Fibroblast of skin of left quadriceps (primary cell): ENCODE measurements at places on chromosomes 7 and 10.

- no peak for DNase-seq
These were observed 228.9 kb upstream of the TCF7L2 start for GRCh38 chr10:112721080-112721698.

DNA sequence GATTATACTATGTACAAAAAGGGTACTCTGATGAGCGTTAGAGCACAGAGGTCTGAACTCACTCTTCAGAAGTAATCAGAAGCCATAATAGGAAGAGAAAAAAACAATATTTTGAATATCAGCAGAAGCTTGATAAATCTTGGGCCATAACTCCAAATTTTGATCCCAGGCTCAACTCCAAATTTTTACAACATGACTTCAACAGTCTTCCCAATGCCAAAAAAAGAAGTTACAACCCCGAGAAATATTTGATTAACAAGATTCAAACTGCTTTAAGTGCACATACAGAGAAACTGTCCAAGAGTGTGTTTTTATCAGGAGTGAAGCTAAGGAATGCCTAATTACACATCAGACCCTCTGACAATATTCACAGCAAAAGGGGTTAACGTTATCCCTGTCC lies 7.5 kb downstream of the MPP7 start:
- DNase-seq = no peak

DNA sequence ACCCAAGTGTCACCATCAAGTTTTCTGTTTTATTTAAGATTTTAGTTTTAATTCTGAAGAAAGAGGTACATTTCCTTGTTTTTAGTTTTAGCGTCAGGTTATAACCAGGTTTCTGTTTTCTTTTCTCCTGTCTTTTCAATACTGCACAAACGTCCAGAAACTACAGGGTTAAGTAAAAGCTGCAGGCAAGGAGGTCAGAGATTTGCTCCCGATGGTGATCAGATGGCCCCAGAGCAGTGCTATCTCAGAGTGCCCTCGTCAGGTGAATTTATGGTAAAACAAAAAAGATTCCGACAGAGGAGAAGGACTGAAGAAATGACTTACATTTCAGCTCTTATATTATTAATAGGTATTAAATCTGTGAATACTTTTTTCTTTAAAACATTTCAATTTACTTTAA lies 128.2 kb downstream of the STRA8 start:
- DNase-seq = no peak

GRCh38 chr10:63286754-63287264 lies 153.7 kb downstream of the NRBF2 start:
- no peak for DNase-seq

GRCh38 chr10:102540023-102540422 lies 36.3 kb downstream of the SUFU start:
- DNase-seq = no peak

DNA sequence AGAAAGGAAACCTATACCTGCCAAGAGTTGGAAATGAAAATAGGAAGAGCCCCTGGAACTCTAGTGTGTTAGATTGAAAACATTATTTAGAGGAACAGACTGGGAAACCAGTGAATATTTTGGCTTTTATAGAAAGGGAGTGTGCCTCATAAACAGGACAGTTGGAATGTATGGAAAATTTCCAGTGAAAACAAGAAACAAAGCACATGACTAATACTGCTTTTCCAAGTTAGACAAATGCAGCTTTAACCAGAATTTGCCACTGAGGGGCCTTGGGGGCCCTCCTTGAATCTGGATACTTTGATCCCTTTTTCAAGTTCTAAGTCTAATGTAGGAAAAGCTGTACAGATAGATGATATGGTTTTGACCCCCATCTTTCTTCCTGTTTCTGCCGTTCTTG lies 21.2 kb downstream of the ITGB8 start:
- DNase-seq = peak; percentile 37

GRCh38 chr7:100599911-100600729 lies 2.0 kb upstream of the PCOLCE start:
- DNase-seq = no peak

DNA sequence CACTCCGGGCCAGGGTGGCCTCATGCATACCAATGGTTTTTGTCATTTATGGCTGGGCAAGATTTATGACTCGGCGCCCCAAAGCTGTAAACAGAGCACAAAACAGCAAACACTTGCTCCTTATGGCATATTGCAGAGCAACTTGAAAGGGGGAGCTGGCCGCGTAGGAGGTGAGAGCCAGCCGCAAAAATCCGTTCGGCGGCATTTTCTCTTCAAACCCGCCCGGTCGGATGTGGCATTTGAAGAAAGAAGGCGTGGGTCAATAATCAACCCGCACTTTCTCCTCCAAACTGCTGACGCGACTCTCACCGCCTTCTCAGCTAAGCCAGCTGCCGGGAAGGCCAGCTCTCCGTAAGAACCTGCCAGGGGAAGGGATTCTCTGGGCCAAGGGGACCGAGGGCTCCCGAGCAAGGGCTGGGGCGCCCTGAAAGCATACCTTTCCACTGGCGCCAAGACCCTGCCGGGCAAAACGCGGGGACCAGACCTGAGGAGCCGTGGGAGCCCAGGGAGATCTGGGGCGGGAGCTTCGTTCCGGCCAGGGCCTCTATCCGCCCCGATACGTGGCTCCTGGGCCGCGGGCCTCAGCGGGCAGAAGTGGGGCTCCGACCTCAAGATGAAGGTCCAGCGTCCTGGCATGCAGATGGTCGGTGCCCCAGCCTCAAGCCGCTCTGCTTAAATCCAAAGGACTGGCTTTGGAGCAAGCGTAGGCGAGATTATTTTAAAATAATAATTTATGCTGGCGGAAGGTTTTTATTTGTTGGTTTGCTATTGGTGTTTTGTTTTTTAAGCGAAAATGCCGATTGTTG lies 12.9 kb upstream of the HOXA2 start:
- DNase-seq = no peak

DNA sequence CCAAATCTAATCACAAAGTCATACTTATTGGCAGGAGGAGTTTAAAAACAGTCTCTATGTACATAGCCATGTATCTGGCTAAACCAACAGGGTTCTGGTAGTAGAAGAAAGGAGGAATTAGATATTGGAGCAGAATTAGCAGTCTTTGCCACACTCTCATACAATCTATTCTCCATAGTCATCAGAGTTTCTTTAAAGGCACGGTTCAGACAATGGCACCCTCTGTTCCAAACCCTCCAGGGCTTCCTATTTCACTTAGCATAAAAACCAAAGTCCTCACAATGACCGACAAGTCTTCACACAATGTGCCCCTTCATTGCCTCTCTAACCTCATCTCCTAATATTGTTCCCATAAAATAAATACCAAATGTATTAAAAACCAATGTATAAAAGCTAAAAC lies 12.7 kb downstream of the ZNF438 start:
- DNase-seq = no peak

GRCh38 chr7:115346685-115347084 lies 424.8 kb downstream of the MDFIC start:
- DNase-seq = no peak

- no peak for DNase-seq
These were observed 118.7 kb downstream of the RALA start for GRCh38 chr7:39741942-39742623.

DNA sequence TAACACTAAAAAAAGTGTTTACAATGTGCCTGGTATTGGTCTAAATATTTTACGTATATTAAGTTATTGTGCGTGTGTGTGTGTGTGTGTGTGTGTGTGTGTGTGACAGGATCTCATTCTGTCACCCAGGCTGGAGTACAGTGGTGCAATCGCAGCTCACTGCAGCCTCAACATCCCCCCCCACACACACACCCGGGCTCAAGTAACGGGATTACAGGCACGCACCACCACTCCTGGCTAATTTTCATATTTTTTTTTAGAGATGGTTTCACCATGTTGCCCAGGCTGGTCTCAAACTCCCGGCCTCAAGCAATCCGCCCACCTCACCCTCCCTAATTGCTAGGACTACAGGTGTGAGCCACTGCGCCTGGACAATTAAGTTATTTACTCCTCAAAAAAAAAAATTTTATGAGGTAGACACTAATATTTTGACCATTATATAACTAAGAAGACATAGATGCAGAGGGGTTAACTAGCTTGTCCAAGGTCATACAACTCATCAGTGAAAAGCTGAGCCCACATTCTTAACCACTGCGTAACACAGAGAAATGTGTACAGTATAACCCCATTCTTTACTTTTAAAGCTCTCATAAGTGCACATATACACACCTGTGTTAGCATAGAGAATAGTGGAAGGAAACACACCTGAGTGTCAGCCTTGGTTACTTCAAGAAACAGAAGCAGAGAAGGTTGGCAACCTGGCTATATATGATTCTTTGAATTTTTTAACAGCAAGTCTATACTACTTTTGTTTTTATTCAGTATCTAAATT lies 35.0 kb downstream of the DNAJC12 start:
- DNase-seq = no peak

GRCh38 chr7:24781106-24781505 lies 23.8 kb upstream of the GSDME start:
- DNase-seq = no peak

GRCh38 chr10:46255801-46256747 lies 30.7 kb upstream of the ANTXRL start:
- no peak for DNase-seq

GRCh38 chr7:88347517-88347916 lies 40.8 kb upstream of the STEAP4 start:
- no peak for DNase-seq

DNA sequence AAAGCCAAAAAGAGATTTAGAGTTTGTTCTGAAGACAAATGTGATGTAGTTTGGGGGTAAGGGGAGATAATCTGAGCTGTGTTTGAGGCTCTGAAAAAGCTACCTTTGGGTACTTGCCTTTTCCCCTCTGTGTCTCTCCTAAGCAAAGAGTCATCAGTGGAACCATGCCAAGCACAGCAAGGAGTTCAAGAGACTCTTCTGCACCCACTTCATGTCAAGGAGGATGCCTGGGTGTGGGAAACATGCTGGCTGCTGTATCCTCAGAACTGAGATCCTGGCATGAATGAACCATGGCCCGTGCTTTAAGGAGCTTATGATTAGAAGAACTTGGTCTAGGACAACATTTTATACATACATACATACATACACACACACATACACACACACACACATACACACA lies 142.9 kb downstream of the NOC3L start:
- DNase-seq = no peak

DNA sequence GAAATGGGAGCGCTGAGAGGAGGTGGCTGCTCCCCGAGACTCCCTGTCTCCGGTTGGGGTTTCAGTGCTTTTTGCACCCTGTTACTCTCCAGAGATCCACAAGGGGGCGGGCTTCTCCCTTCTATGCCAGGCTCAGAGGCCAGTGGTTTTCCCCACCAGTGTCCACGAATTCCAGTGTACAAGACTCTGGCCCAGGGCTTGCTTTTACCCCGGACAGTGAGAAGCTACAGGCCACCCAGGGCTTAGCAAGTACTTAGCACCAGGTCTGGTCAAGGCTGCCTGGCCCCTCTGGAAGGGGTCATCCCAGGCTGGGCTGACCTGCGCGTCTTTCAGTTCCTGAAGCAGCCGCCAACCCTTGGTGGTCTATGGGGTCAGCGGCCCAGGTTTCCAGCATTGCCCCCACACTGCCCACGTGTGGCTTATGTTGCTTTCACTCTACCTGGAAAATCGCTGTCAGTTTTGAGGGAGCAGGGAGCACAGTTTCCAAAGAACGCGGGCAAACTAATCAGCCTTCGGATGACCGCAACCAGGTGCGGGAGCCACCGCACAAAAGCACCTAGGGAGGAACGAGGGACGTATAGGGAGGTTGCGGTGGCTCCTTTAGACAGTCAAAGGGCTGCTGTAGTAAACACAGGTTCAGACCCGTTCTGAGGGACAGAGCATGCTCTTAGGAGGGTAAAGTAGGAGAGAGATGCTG lies 6.8 kb downstream of the CYP26A1 start:
- peak; percentile 17 for DNase-seq

GRCh38 chr10:36042135-36042534 lies 400.0 kb upstream of the FZD8 start:
- no peak for DNase-seq

DNA sequence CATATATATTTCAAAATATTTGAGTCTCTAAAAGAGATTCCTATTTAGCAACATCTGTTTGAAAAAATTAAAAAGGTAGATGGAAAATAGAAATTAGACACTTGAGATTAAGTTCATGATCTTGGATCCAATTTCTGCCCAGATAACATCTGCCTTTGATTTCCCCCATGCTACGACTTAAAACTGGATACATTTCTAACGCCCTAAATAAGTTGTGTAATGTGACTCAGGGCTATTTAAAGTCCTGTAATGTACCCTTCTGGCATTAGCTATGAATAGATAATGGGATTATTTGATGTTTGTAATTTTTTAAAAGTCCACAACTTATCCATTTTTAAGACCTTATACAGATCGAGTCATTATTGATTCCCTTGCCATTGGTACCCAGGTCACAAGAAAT lies 23.4 kb downstream of the CFAP43 start:
- DNase-seq = no peak

GRCh38 chr10:93079663-93080349 lies 6.1 kb downstream of the CYP26A1 start:
- no peak for DNase-seq

- DNase-seq = no peak
These were observed 18.2 kb downstream of the PRF1 start for GRCh38 chr10:70584366-70584765.

DNA sequence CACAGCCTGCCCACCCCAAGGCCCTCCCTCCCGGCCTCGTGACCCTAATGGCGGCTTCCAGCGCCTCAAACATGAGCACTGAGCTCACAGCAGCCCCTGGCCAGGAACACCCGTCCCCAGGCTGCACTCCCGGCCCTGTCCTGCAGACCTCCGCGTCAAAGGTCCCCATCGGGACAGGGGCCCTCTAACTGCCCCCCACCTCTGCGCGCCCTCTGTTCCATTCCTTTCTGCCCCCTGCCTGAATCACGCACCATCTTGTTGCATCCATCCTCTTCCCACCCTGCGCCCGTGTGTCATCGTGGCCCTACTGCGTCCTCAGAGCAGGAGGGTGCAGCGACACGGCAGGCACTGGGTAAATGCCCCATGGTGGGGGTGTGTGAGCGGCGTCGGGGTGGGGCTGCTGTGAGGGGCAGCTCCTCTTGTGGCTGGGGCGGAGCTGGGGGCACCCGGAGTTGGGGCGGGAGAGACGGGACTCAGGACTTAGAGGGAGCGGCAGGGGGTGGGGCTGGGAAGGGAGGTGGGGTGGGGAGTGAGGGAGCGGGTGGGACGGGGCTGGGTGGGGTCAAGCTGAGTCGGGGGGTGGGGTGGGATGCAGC lies 13.4 kb downstream of the SLC29A4 start:
- DNase-seq = no peak

DNA sequence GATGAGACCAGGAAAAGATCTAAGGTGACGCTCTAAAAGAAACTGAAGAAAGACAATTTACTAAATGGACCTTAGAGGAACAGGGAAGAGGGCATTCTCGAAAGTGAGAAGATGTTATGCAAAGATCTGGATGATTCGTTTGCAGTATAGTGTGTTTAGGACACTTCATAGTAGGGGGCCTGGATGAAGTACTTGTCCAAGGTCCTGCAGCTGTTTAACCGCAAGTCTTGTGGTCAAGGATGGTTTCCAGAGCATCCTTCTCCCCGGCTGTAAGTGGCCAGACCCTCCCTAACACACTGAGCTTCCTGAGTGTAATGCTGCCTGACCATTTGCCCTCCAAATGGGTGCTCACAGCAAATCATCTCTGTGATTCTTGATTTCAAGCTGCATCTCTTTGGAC lies 101.6 kb downstream of the XPNPEP1 start:
- no peak for DNase-seq

GRCh38 chr10:100014071-100014762 lies 4.5 kb upstream of the DNMBP start:
- DNase-seq = no peak

GRCh38 chr10:79206300-79207095 lies 137.7 kb downstream of the ZMIZ1 start:
- no peak for DNase-seq
